ENCODE measurements at places on chromosomes 7 and 10.
A peak's percentile ranks its signal among the peaks of the same experiment; 100 is the strongest.

GRCh38 chr7:19145434-19146115 is 354 bp upstream of the FERD3L start:
- DNase-seq = no peak

GRCh38 chr7:44184206-44184872 is 4.9 kb downstream of the GCK start:
- DNase-seq = peak; percentile 87

DNA sequence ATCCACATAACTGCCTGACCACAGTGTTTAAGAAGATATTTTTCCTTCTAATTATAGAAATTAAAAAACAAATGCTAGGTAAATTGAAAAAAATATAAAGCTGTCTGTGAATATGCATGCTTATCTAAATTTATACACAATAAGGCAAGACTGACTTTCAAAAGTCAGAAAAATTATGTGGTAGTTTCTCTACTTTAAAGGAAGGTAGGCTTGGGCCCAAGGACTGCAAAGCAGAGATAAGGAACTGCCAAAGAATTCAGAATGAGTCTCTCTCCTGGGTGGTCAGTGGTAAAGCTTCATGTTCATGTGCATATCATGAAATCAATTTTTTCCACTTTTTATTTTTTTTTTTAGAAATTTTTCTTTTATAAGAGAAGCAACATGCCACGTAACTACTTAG is 998.6 kb downstream of the REEP3 start:
- DNase-seq = no peak

- DNase-seq = no peak
Observed at GRCh38 chr10:116241085-116241484, 31.9 kb downstream of the GFRA1 start.

GRCh38 chr7:142585425-142585824 is 163.8 kb upstream of the PRSS1 start:
- DNase-seq = no peak

DNA sequence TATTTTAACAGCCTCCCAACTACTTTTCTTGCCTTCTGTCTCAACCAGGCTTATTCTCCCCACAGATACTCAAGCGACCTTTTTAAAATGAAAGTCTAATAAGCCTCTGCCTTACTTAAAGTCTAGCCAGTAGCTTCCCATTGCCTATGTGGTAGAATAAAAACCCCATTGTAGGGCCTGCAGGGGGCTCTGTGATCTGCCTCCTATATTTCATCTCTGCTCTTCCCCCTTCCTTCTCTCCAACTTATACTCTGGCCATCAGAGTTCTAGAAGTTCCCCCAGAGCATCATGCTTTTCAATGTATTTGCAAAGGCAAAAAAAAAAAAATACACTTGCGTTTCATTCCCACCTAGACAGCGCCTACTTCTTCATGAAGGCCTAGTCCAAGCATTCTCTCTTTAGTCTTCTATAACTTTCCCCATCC is 167.7 kb upstream of the ADO start:
- DNase-seq = no peak

DNA sequence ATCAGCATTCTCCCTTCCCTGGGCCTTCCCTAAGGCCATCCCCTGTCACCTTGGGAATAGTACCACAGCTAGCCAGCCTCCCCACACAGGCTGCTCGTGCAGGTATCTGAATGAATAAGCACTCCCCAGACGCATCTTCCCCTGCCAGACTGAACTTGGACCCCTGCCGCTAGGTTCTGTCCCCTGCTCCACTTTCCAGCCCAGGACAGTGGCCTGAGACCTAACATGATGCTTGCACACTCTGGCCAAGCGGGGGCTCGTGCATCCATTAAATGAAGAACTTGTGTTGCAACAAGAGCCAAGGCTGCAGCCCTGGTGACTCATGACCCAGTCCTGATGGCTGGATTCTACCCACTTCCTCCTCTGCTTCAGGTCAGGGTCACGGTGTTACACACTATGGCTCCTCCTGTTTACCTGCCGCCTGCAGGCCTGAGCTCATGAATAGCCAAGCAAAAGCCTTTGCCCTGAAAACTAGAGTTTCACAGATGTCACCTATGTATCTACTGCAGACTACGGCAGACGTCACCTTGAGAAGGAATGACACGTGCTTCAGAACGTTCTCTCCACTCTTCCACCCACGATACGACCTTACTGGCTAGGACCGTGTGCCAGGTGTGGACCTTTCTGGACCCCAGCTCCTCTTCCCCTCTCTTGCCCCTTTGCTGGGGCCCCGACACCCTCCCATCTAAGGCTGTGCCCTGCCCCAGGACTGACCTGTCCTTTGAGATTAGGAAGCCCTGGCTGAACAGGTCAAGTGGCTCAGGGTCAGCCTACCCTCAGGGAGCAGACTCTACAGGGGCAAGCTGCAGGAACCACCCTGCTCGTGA is 6.5 kb downstream of the ASB13 start:
- peak; percentile 78 for DNase-seq

DNA sequence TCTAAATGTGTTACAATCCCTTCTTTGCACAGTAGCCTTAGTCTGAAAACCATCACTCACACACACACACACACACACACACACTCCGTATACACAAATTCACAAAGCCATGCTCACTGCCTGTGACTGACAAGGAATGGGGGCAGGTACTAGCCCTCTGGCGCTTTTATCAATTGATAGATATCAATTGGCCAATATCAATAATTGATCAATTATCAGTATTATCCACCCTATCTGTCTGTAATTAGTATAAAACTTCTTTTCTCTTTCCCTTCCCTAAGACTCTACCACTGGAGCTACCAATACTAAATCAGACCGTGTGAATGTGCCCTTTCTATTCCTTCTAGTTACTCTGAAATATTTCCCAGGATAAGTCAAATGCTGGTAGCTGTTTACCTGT is 2.1 kb downstream of the DENND11 start:
- DNase-seq = no peak

GRCh38 chr10:99938563-99938962 is 71.2 kb downstream of the DNMBP start:
- no peak for DNase-seq

- DNase-seq = peak; percentile 36
Observed at GRCh38 chr10:86757113-86757972, 924 bp downstream of the BMPR1A start.

DNA sequence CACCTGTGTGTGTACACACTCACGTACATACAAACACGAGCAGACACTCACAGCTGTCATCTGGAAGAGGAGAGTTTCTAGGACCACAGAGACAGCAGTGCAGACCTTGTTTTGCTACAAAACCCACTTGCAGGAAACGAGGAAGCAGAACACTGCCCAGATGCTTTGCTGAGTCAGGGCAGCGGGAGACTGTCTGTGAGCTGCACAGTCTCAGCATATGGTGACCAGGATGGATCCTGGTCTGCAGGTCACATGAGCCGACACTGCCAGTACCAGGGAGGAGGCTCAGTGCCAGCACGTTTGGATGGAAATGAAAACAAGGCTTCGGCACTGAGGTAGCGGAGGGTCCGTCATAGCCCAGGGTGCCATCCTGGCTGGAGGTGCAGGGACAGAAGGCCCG is 117.6 kb upstream of the DPP6 start:
- no peak for DNase-seq

GRCh38 chr7:155469311-155470185 is 11.6 kb downstream of the EN2 start:
- no peak for DNase-seq

Measured in GM03348 (cell line).